CD4-positive, alpha-beta T cell treated with Interleukin-21 for 1 hour (primary cell): ENCODE measurements at places on chromosomes 4 and X.

DNA sequence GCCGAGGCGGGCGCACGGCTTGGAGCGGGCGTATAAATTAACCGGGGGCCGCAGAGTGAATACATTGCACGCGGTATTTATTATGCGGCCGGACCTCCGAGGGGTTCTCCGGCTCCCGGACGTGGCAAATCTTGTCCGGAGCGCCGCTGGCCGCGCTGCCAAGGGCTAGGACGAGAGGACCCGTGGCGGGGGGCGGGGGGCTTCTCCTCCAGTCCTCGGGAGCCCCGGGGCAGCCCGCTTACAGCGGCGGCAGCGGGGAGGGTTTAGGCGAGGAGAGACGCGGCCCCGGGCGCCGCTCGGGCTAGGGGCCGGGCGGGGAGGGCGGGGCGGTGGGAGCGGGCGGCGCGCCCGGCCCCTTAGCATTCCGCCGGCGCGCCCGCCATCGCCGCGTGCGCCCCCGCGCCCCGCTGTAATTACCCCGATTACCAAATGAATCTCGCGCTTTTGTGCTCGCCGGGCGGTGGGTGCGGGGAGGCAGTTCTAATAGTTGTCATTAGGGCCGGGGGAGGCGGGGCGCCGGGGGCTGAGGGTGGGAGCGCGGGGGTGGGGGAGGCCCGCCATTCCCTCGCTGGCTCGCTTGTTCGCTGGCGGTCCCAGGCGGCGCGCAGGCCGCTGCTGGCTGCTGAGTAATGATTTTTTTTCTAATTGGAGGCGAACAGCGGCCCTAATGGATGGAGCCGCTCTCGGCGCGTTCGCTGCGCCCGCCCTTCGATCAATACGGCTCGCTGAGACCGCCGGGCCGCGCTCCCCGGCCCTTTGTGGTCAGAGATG lies 276.6 kb downstream of the BCOR start:
- DNase-seq = peak; percentile 13

DNA sequence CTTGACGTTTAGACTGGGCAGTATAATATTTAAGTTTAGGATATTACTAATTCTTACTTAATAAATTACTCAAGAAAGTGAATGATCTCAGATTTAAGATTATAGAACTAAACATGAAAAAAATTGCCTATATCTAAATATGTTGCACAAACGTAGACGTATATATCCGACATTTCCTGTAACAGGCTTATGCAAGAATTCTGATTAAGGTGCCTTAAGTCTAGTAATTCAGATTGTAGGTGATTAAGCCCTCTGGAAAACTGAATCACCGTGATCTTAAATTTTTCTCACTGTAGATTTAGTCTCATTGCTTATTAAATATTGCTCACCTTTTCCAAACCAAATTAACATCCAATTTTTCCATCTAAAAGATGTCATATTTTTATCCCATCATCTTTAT lies 24.0 kb downstream of the ATXN3L start:
- DNase-seq = no peak

- no peak for DNase-seq
Observed at GRCh38 chrX:101491943-101492342, 6.7 kb downstream of the ARMCX4 start.

GRCh38 chr4:95107635-95108034 lies 349.9 kb downstream of the BMPR1B start:
- DNase-seq = no peak

DNA sequence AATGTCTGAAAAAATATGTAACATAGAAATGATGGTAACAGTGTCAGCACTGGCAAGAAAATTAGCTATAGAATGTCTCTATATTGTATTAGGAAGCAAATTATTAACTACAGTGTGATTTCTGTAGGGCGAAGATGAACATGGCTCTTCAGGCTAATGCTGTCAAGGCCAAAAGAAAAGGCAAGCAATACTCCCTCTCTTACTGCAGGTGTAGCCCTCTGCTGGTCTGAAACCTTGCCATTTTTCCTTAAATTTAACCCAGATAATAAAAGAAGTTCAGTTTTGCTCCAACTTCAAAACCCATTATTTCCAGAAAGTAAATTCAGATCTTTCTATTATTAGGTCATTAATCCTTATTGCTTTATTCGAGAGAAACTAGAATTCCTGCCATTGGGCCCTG lies 215.9 kb downstream of the LRBA start:
- DNase-seq = no peak

- no peak for DNase-seq
Observed at GRCh38 chr4:109195646-109196045, 106.8 kb downstream of the COL25A1 start.

- DNase-seq = no peak
Observed at GRCh38 chr4:15799701-15800100, 21.6 kb downstream of the CD38 start.

DNA sequence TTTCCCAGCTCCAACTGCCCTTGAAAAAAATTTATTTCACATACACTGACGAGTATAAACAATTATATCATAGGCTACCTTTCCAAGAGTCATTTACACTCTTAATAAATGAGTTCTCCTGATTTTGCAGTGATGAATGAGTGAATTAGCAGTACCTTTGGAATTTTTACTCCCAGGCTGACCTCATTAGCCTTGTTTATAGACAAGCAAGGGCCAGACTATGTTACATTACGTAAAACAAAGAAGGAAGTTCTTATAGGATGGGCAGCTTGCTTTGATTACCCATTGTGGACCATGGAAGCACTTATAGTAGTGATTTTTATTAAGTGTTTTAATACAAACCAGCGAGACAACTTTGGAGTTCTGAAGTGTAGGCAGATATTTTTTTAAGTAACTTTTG lies 112.9 kb upstream of the C1QTNF7 start:
- no peak for DNase-seq

DNA sequence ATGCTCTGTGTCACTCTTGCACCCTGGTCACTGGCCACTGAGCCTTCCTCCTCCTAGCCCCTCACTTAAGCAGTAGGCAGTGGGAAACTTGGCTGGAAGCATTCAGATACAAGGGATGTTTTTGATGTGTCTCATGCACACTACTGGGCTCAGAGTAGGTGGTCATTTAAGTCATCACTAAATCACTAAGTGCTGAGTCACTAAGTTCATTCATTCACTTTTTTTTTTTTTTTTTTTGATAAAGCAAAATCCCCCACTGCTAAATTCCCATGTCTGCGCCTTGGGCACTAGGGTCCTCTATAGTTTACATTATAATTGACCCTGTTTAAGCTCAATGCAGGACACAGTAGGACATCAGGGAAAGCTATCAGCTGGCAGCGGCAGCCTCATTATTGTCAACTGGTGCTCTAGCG lies 182.4 kb upstream of the MBNL3 start:
- no peak for DNase-seq

GRCh38 chr4:168781341-168781740 lies 228.7 kb downstream of the CBR4 start:
- DNase-seq = no peak

- DNase-seq = no peak
Observed at GRCh38 chrX:119853444-119853843, 681 bp upstream of the UPF3B start.

DNA sequence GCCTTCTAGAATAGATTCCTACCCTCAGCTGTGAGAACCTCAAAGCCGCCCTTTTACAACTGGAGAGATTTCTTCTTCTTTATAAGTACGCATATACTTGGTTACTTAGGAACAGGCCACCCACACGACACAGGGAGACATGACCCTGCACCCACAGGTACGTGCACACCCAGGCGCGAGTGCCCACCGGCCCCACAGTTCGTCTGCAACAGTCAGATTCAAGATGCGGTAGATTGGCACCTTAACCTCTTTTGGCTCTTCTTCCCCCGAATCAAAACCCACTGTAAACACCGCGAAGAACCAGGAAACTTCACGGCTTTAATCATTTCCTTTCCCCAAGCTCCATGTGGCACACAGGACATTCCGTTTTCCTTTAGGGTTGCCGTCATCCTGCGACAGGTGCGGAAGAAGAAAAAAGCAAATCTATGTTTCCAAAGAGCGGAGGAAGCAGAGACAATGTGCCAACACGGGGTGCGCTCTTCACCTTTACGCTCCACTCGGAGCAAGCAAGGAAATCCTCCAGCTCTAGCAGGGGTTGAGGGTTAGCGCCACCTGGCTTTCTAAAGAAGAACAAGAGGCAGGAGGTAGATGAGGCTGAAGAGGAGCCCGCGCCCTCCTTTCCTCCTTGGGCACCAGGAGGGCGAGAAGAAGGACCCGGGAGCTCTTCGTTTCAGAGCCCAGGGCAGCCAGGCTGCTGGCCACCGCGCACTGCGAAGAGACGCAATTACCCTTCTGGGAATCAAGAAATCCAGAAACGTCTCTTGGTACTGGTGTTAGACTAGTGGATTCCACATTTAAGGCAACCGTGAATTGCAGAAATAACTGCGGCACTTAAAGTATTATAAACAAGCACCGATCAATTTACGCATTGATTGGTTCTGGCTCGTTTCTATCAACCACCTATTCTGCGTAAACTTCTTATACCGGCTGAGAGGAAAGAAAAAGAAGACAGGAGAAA lies 35.7 kb downstream of the HAND2 start:
- peak; percentile 74 for DNase-seq

DNA sequence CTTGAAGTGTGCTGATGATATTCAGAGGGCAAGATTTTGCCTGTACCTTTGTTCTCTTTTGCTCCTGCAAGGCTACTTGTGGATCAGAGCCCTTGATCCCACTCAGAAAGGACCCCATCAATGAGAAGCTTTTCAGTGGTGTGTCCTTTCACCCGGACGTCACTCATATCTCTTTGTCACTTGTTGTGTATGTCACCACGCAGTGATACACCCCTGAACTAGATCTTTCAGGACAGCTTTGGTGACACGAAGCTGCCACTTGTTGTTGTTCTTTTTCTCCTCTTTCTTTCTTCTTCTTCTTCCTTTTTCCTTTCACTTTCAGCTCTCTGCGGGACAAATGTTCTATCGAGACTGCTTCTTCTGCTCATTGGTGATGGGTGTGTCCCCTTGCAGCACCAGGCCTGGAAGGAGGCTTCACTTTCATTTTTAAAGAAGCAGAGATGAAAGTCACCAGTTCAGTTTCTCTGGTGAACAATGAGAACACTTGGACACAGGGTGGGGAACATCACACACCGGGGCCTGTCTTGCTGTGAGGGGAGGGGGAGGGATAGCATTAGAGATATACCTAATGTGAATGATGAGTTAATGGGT lies 83.6 kb downstream of the NBDY start:
- peak; percentile 65 for DNase-seq

- DNase-seq = no peak
Observed at GRCh38 chrX:31550158-31550557, 478.3 kb upstream of the FTHL17 start.

DNA sequence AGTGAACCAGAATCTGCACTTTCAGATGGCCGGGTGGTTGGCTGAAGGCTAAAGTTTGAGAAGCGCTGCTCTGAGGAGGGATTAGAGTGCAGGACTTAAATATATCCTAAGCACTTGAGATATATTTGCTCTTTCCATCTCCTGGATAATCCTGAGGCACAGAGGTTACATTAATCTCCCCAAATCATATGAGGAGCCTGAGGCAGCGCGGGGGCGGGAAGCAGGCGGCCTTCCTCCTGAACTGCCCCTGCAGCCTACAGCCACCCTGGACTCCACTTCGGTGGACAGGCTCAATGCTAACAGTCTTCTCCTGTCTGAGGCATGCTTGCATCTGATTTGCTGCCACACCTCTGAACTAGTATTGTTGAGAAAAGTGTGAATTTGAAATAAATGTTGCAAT lies 72.5 kb downstream of the AFAP1 start:
- DNase-seq = no peak

GRCh38 chr4:11416071-11416766 lies 12.5 kb downstream of the HS3ST1 start:
- no peak for DNase-seq

- no peak for DNase-seq
Observed at GRCh38 chr4:91622925-91623602, 680.7 kb upstream of the GRID2 start.

DNA sequence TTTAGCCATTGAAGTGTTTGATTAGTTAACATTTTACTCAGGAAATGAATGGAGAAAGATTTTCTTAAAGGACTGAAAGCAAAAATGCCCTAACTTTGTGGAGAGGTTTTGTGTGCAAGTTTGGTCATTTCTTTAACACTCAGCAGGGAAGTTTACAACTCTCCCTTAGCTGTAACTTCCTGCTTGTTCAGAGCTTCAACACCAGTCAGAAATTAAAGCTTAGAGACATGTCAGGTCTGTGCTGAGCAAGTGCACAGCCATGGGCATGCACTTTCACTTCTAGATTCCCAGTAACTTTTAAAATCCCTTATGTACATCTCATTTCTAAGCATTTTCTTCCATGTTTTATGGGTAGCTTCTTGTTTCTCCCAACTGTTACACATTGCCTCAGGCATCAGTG lies 326.0 kb downstream of the ACTRT1 start:
- no peak for DNase-seq

GRCh38 chr4:96099031-96099430 lies 259.1 kb downstream of the PDHA2 start:
- no peak for DNase-seq

DNA sequence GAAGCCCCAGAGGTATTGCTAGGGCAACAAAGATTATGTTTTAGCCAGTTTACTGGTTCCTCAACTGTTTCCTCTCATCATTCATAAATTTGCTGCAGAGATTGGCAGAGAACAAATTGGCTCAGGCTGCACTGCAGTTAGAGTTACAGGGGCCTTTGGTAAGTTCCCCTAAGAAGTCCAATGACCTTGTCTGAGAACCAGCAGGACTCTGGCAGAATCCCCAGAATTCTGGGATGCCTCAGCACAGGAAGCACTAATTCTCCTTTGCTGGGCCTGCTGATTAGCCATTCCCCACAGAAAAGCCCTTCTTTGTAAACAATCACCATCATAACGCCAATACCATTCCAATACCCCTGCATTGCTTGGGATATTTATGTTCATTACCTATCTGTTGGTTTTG lies 151.3 kb downstream of the USP46 start:
- DNase-seq = no peak

GRCh38 chr4:112515198-112516065 lies 548 bp downstream of the NEUROG2 start:
- DNase-seq = peak; percentile 27

- no peak for DNase-seq
Observed at GRCh38 chr4:27016551-27016950, 155.9 kb downstream of the STIM2 start.

DNA sequence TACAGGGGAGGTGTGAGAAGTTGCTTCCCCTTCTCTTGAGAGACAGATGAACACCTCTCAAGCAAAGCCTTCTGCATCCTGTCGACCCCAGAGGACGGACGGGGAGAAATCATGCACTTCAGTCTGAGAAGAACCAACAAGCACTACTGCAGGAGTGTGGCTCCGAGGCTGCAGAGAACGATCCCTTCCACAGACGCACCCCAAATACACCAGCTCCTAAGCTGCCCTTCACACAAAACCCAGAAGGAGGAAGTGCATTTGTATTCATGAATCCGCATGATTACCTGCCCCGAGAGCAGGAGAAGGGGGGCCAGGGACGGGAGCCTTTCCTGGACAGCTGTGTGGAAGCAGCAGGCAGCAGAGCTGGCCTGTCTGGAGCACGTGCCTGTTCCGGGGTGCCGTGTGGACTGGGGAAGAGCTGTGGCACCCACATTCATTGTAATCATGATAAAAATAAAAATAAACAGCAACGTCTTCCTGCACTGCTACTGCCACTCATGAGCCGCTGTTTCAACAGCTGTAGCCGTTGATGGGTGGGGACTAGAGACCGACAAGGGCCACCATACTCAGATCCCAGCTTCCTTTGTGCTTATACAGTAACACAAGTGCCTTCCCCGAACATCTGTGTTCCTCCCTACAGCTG lies 42.9 kb downstream of the ACSL1 start:
- no peak for DNase-seq

- DNase-seq = no peak
Observed at GRCh38 chr4:150181536-150181935, 103.3 kb downstream of the DCLK2 start.

GRCh38 chr4:121574618-121575017 lies 122.2 kb downstream of the ANXA5 start:
- no peak for DNase-seq

GRCh38 chr4:602559-602942 lies 22.8 kb upstream of the PDE6B start:
- DNase-seq = peak; percentile 30
